ENCODE measurements at places on chromosomes 12 and 14. TPM values are rescaled to one million over a fixed set of nuclear protein-coding genes. Genes with fewer than 3 reads are reported as not detected.

DNA sequence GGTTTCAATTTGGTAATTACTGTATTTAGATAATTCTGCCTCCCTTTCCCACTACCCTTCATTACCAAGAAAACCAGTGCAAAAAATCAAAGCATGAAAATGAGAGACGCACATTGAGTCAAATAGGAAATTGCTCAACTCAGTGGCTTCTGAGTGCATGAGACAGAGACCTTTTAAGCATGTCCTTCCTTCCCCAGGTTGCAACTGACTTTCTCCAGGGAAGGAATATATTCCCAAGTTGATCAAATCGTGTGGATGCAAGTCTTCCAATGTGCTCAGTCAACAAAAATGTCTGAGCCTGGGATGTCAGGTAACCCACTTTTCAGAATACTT, 12.9 kb downstream of the BMP4 start:
- no peak for DNase-seq

- DNase-seq, result no peak
Measured at GRCh38 chr12:77745624-77746023, 85.1 kb upstream of the NAV3 start.

DNA sequence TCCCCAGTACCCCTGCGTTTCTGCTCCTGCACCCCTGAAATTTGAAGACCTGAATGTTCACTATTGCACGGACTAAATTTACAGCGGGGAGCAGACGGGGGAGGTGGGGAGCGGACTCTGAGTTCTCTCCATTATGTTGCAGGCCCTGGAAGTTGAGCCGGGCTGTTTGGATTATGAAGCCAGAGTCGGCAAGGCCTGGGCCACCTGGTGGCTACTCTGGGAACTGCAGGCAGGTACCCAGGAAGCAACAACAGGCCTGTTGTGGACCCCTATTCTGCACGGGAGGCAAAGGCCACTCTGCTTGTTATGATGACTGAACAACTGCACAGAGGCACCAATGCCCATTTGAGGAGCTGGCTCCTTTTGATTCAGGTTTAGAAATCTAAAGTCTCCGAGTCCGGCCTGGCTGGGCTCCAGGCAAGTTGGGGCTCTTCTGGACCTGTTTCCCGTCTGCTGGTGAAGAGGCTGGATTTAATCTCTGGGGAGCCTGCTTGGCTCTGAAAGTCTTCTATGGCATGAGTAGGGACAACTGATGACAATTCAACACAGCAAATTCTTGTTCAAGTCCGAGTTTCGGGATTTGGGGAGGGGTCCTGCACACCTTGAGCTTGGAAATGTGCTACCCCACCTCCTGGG, 34.1 kb upstream of the FAM181A start:
- peak; percentile 78 for DNase-seq

- no peak for DNase-seq
Measured at GRCh38 chr12:42002563-42002962, 142.1 kb downstream of the GXYLT1 start.

DNA sequence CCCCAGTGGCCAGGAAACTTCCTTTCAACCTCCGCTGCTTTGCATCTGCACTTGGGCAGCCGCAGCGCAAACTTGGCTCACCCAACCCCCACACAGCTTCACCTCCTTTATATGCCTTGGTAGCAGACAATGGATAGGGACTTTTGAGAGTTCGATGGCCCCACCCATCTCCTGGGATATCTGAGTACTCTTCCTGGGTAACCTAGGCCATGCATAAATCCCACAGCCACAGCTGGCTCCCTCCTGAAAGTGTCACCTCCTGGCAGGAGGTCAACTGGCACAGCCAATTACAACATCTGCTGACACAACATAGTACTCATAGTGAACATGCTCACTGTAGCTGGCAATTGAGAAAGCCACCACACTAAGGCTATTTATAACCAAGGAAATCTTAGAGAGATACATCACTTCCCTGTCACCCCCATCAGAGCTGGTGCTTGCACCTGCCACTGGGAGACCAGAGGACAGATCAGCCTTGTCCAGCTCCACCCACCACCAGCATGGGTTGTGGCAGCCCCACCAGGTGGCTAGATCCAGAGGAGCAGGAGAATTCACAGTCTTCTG, 410.0 kb downstream of the SYT1 start:
- DNase-seq, result no peak

OVCH1 gene
- not detected for total RNA-seq

DNA sequence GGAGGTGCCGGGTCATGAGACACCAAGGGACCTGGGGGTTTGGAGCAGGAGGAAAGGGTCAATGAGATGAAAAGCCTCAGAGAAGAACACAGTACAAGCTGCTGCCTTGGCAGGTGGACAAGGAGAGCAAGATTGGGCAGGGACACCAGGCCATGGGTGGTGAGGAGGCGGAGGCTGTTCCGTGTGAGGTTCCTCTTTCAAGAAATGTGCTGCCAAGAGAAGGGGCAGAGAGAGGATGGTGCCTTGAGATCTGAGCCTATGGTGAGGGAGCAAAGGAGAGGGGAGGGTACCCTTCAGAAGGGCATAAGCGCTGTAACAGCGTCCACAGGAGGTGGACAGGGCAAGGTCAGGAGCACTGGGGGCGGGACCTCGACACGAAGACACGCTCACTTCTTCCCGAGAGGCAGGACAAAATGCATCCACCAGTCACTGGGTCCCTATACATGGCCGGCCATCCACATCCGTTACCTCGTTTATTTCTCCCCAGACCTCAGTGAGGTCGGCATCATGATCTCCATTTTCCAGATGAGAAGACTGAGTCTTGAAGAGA, 100.2 kb downstream of the B4GALNT3 start:
- no peak for DNase-seq

DNA sequence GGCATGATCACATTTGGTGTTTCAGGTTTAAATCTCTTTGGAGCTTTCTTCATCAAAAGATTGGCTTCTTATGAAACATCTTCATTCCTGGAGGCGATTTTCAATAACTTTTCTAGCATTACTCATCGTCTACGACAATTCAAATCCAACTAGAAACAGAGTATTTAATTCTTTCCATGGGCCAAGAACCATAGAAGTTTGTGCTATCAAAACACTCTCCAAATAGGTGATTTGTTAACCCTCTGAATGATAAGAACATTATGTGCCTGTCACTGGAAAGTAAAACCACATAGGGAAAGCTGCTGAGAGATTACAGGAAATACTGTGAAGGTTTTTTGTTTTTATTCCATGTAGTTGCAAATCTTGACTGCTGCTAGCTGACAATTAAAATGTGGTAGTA, 6.9 kb upstream of the DCN start:
- DNase-seq, result no peak

- no peak for DNase-seq
Measured at GRCh38 chr12:126342866-126343265, 1277.6 kb downstream of the AACS start.

DNA sequence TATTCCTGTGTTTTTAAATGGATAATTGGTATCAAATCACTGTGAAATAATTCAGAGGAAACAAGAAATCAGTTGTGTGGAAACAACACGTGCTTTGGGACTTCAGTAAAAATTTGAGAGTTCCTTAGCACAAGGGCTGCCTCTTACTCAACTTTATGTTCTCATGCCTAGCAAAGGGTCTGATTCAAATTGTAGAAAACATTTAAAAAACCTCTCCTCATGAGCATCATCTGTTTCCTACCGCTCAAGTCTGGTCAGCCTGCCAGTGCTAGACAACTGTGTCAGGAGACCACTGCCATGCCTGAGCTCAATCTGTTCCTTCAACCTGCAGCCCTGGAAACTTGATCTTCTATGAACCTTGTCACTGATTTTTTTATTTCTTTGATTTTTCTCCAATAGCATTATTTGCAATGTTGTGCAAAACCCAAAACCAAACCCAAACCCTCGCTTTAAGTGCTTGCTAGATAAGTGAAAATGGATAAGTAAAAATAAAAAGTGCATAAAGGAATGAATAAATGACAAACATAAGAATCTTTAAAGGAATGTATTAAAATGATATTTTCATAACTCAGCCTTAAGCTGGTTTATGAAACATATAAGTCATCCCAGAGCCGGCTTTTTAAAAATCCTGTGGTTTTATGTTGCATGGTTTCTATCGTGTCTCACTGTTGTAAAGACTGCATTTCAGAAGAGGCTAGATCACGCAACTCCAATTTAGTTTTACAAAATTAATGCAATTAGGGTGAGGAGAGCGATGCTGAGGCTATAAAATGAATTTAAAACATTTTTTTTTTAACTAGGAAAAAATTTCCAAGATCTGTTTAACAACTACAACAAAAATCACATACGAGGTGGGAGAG, 361.2 kb upstream of the PDE3A start:
- no peak for DNase-seq

DNA sequence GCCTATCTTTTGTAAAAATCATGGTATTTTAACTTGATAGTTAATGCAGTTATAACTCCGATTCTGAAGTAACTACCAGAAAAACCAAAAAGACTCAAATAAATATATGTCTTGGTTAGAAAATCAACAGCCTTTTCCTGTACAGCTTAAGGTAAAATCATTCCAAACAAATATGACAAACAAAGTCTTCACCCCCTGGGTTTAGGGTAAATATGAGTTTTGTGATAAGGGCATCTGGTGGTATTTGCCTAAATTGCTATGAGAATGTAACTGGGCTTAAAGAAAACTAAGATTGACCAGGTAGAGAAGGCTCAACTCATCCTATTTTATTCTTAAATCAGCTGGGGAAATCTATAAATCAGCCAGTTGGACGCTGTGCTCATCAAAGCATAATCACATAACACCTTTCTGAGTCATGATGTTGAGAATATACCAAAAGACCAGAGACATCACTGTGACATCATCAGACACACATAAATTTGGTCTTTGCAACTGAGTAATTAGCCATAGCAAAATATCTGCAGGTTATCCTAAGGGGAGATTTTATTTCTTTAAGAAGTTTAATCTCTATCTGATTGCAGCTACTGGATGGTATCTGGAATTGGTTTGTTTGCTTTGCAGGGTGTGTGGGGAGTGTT, 133.9 kb downstream of the STXBP6 start:
- no peak for DNase-seq

DNA sequence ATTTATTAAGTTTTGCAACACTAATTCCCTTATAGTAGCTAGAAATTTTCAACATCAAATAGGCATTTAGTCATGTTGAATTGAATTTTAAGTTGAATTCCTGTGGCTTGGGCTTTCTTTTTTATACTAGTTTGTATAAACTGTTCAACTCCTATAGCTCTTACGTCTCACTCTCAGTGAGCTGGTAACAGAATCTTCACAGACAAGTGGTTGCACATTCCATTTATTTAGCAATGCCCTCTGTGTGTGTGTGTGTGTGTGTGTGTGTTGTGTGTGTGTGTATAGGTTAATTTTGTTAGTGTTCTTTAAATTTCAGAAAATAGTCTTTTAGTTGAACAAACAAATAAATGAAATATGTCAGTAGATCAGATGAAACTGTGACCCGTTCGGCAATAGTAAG, 425.0 kb downstream of the NPAS3 start:
- no peak for DNase-seq

DNA sequence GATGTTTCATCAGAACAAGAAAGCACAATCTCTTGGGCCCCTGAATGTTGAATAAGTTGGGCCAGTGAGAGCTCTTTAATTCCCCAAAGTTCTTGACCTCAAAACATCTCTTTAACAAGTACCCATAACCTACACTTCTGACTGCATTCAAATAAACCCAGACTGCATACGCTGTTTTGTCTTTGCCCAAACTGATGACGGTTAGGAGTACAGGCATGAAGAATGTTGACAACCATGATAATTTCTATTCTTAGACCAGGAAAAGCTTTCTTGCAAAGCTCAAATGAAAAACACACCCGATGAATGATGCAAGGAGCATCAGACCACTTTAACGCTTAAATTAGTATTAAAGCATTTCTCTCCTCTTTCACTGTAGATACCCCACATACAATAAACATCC, 11.7 kb upstream of the RAB3IP start:
- no peak for DNase-seq

DNA sequence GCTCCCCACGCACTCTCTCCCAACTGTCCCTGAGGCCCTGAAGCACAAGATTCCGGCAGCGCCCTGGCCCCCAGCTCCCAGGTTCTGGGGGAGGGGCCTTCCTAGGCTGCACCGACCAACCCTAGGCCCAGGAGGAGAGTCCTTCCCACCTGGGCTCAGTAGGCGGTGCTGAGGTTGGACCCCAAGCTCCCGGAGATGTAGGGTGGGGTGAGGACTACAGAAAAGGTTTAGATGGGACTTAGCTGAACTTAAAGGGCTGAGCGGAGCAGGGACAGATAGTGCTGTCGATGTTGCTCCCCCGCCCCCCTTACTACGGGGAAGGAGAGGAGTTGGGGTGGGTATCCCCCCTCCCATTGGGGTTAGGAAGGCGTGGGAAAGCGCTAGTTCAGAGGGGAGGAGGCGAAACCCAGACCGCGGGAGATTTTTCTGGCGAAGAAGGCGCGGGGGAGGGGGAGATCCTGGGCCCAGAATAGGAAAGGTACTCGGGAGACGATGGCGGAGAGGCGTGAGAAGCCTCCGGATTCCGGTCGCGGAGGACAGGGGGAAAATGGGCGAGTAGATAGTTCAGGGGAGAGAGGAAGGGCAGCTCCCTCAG, 4.2 kb upstream of the BAZ2A start:
- DNase-seq, result peak; percentile 46

GRCh38 chr14:69268763-69269162, 8.8 kb downstream of the GALNT16 start:
- no peak for DNase-seq

DNA sequence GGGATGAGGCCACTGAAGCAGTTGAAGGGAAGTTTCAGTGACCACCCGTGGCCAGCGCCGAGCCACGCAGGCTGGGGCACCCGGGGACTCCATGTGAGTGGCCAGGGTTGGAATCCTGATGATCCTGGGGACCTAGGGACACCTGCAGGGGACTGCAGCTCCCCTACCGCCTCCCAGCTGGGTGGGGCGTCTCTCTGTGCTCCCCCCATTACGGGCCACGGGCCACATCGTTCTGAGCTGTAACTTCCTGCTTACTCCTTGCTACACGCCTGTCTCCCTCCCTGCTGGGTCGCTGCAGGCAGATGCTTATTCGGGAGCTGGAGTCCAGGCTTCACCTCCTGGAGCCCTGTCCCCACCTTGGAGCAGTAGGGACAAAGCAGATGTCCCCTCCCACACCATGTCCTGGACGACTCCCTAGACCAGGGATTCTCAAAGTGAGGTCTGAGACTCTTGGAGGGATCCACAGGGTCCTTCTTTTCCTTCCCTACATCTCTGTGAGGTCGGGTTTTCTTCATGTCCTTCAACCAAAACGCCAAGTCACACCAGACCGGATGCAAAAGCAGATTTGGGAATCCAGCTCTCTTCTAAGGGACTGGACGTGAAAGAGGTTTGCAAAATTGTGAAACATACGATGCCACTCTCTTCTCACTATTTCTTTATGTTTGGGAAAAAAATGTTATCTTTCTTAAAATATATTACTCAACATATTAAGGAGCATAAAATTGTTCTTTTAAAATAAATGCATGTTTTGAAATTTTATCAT, 85.9 kb upstream of the NCOR2 start:
- DNase-seq, result no peak

GRCh38 chr14:100621806-100622205, 34.6 kb upstream of the BEGAIN start:
- no peak for DNase-seq

GRCh38 chr12:106508966-106509365, 73.8 kb upstream of the RFX4 start:
- no peak for DNase-seq

Data from activated CD8-positive, alpha-beta memory T cell treated with anti-CD3 and anti-CD28 coated beads, Interleukin-2, amount 10 ng/mL, durations not matched to agents 7 days and 5 days (primary cell).